ENCODE measurements at places on chromosomes 6 and 20.
A peak's percentile ranks its signal among the peaks of the same experiment; 100 is the strongest.

DNA sequence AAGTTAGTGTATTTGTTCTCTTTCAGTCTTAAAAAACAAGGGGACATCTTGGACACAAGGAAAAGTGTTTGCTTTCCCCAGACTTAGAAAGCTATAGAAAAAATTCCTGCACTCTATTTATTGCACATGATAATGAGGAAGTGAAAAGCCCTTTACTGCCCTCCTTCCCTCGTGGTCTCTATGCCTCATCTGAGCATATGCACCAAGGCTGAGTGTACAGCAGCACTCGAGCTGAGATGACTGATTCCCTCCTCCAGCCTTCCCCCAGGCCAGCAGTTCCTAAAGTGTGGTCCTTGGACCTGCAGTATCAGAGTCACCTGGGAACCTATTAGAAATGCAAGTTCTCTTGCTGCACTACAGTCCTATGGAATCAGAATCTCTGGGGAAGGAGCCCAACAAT lies 14.3 kb upstream of the LAMP5 start:
- ATAC-seq = no peak

DNA sequence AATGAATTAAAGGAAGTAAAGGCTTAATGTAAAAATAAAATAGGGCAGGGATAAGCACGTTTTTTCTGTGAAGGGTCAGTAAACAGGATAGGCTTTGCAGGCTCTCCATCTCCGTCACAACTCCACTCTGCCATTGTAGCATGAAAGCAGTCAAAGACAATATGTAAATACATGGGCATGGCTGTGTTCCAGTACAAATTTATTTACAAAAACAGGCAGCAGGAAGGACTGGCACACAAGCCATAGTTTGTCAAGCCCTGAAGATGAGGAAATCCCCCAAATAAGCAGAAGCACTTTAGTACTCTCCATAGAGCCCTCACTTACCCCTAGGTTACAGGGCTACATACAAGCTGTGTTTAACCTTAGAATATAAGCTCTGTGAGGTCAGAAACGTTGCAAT lies 8.9 kb upstream of the FBXO9 start:
- no peak for ATAC-seq

GRCh38 chr6:119215309-119215708 lies 134.3 kb downstream of the MAN1A1 start:
- ATAC-seq = no peak

GRCh38 chr6:31631209-31631608 lies 10.7 kb downstream of the PRRC2A start:
- no peak for ATAC-seq

DNA sequence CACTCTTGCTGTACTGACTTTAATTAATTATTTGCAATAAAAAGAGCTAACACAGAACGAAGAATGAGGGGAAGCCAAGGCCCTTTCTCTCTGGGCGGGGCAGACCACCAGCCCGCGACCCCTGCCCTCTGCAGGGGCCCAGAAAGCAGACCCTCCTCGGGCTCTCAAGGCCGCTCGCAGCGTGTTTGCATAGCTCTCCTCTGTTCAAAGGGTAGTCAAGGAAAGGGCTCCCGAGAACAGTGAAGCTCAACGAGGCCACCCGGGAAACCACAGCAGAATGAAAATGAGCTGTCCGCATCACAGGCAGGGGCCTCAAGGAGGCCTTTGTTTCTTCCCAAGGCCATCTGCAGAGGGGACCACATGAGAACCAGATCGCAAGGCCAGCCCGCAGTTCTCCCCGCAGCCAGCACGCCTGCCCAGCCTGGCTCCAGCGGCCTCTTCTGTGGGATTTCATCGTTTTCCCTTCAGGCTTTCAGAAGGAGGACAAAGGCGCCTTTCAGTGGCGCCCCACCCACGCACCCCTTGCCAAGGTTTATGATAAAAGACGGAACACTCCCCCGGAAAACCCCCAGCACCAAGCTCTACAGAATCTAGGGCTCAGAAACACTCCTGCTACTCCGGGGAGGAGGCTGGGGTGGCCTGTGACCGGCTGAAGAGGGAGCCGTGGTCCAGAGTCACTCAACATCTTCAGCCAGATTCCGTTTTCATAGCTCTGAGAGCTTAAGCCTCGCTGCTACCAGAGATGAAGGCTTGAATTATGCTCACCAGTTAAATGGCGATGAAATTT lies 25.3 kb downstream of the ACSS1 start:
- no peak for ATAC-seq

- no peak for ATAC-seq
Observed at GRCh38 chr6:31763619-31763940, 1.1 kb downstream of the SAPCD1 start.

- peak; percentile 76 for ATAC-seq
Observed at GRCh38 chr6:72411872-72412708, 209.8 kb upstream of the KCNQ5 start.

DNA sequence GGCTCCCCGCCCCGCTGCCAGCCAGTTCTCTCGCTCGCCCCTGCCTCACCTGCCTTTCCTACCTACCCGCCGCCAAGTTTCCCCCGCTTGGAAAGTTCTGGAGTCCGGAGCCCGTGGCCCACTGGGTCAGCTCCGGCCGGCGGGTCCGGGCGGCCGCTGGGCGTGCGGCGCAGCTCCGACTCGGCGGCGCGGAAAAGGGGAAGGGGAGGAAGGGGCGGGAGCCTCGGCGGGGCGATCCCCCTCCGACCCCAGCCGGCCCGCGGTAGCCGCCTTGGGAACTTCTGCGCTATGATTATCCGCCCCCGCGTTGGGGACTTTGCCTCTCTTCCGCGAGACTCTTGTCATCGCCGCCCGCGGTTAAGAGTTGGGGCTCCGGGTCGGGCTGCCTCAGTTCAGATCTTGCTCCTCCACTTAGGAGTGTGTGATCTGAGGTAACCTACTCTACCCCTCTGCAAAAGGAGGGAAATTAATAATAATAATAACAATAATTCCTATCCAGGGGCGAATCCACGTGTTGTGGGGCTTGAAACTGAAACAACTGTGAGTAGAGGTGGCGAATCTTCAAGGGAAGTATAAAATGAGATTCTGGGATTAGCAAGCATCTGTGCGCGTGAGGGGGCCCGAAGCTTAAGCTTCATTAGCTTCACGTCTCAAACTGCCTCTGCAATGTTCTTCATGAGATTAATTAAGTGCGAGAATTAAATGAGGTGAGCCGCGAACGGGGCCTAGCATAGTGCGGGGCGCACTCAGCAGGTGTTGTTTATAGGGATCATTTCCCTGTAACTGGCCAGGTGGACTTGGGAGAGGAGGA lies 30.8 kb downstream of the SF3B5 start:
- ATAC-seq = peak; percentile 51

- ATAC-seq = no peak
Observed at GRCh38 chr6:135054226-135054568, 425 bp downstream of the HBS1L start.

DNA sequence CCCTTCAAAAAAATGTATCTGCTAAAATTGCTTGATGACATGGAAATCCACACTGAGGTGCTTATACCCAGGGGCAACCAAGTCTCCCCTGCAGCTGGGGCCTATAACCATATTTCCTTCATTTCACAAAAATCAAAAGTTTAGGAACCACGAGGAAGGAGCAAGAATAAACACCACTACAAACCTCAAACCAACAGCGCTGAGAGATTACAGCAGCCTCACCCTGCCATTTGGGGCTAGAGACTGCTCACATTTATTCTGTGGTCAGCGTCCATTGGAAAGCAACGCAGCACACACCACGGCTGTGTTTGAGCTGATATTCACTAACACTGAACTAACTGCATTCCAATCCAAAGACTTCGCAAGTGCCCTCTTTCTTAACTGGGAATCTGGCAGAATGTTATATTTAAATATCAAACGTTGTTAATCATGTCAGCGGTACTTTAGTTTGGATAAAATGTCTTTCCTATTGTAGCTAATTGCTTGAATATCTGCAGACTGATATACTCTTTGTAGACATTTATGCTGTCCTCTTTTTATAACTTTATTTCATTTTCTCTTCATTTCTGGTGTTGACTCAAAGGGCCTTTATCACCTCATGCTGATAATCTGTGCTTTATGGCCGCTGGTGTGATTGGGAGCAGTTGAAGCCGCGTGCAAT lies 94.6 kb downstream of the FOXA2 start:
- ATAC-seq = no peak

- no peak for ATAC-seq
Observed at GRCh38 chr6:25218346-25218745, 60.8 kb upstream of the CARMIL1 start.

- ATAC-seq = no peak
Observed at GRCh38 chr6:125670568-125670967, 78.9 kb upstream of the HEY2 start.

- no peak for ATAC-seq
Observed at GRCh38 chr6:35686873-35687555, 1.7 kb downstream of the FKBP5 start.

DNA sequence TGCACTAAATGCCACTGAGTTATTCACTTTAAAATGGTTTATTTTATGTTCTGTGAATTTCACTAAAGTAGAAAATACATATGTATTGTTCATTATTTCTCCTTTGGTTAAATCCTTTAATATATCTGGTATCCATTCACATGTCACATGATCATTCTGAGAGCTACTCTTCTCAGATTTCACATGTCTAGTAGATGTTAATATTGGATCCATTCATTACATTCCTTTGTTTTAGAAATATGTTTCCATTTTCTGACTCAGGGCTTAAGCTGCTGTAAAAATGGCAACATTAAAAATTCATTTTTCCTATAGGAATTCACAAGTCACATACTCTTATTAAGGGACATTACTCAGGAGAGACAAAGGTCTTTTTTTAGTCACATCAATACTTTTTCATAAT lies 205.4 kb downstream of the ZFAND3 start:
- ATAC-seq = no peak

- no peak for ATAC-seq
Observed at GRCh38 chr20:22217712-22218352, 366.5 kb downstream of the FOXA2 start.

GRCh38 chr20:41248368-41249024 lies 69.0 kb downstream of the ZHX3 start:
- no peak for ATAC-seq

GRCh38 chr6:142182004-142182403 lies 34.9 kb downstream of the VTA1 start:
- no peak for ATAC-seq

- ATAC-seq = no peak
Observed at GRCh38 chr6:125844989-125845388, 54.2 kb downstream of the NCOA7 start.

- no peak for ATAC-seq
Observed at GRCh38 chr20:41078329-41078728, 49.7 kb downstream of the TOP1 start.

- no peak for ATAC-seq
Observed at GRCh38 chr6:127634178-127634577, 57.2 kb downstream of the C6orf58 start.

- ATAC-seq = no peak
Observed at GRCh38 chr20:59579404-59580145, 24.8 kb upstream of the PHACTR3 start.

DNA sequence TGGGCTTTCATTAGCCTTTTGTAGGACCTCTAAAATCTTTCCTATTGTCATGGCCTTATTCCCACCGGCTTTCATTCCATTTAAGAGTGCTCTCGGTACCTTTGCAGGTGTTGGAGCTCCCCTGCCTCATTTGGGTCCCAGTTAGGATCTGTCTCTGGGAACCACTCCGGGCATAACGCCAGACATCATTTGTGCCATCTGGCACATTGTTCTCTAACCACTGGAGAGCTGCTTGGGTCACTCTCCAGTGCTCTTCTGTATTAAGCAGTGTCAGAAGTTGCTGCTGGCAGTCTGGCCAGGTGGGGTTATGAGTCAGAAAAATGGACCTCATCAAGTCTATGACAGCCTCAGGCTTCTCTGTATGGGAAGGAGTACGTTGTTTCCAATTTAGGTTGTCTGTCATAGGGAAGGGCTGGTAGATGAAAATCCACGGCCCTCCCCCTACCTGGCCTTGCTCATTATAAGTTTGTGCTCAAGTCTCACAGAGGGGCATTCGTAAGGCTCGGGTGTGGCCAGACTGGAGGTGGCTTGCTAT lies 62.9 kb upstream of the MOCS1 start:
- no peak for ATAC-seq

- no peak for ATAC-seq
Observed at GRCh38 chr20:4066551-4066950, 51.2 kb upstream of the RNF24 start.

GRCh38 chr6:158639056-158639455 lies 5.5 kb downstream of the DYNLT1 start:
- ATAC-seq = no peak

GRCh38 chr20:48832405-48832730 lies 4.6 kb upstream of the PREX1 start:
- ATAC-seq = no peak

- no peak for ATAC-seq
Observed at GRCh38 chr6:163844761-163845160, 430.2 kb downstream of the QKI start.

DNA sequence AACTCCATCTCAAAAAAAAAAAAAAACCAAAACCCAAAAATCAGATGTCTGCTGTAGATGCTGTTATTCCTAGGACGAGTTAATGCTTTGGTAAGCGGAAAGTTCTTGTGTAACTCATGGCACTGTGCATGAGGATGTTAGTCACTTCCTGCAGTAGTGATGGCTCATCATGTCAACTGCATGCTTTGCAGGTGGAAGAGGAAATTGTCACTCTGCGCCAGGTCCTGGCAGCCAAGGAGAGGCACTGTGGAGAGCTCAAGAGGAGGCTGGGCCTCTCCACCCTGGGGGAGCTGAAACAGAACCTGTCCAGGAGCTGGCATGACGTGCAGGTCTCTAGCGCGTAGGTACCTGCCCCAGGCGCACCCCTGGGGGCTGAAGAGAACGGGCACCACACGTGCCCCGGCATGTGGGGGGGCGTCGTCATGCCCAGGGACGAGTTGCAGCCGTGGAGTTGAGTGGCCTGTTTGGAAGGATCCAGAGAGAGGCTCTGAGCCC lies 8.5 kb downstream of the TPD52L2 start:
- ATAC-seq = peak; percentile 98

DNA sequence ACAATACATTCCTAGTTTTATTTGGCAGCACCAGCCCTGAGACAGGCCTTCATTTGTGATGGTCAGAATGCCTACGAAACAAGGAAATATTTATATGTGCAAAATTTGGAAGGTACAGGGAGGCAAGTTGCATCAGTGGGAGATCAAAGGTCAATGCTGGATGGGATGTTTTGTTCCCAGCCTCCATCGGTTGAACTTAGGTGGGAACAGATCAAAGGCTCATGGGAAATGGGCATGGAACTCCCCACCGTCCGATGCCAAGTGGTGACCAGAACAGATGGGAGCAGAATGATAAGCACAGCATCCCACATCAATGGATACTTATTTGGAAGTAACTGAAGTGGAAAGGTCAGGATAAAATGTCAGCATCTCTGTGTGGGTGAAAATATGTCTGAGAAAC lies 177.7 kb upstream of the TNFAIP3 start:
- ATAC-seq = no peak

DNA sequence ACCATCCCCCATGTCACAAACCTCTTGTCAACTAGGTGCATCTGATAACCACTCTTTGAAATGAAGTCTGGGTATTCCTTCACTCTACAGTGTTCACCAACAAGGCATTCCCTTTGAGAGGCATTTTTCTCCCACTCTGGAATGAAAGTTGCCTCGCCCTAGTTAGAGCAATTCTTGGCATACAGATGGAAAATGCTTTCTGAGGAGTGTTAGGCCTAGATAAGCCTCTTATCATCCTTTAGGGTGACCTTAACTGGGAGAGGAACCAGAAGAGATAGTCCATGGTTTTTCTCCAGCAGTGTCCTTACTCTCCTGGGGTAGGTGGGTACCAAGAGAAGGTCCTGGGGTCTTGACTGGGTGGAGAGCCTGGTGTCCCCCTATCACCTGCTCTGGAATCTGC lies 14.8 kb downstream of the CLIC5 start:
- ATAC-seq = no peak
